ENCODE measurements at places on chromosomes 11 and 22.

DNA sequence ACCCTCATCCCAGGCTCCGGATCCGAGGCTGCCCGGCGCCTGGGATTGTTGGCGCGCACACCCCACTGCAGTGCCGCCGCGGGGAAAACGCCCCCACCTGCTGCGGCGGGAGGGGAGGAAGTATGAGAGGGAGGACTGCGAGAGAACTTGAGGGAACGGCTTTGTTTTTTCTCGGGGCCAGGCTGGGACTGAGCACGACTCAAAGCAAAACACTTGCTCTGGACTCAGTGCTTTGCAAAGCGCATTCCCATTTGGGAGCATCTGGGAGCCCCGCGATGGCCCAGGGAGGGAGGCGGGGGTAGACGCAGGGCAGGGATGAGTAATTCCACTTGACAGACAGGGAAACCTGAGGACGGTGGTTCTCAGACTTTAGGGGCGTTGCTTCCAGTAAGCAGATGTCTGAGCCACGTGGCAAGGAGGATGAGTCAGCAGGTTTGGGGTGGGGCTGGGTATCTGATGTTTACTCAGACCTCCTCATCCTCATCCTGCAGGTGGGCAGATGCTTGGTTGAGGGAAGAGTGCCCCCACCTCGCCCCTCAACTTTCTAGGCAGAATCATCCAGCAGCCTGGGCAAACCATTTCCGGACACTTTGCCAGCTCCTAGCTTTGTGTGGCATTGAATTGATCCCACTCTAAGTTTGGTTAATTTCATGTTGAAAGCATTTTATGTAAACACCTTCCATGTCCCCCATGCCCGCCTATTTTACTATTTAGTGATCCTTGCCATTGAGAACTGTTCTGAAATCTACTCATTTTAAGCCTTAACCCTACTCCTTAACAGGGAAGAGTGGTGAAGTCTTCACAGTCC is 1.5 kb downstream of the MIAT start:
- peak; percentile 68 for DNase-seq

- DNase-seq = no peak
These were observed 6.6 kb downstream of the ARRB1 start for GRCh38 chr11:75344761-75345454.

- DNase-seq = peak; percentile 7
These were observed 6.7 kb upstream of the GDPD5 start for GRCh38 chr11:75532200-75533048.

- DNase-seq = no peak
These were observed 8.4 kb downstream of the LRRC10B start for GRCh38 chr11:61516675-61517572.

- no peak for DNase-seq
These were observed 199.3 kb downstream of the PGR start for GRCh38 chr11:100930185-100930778.

DNA sequence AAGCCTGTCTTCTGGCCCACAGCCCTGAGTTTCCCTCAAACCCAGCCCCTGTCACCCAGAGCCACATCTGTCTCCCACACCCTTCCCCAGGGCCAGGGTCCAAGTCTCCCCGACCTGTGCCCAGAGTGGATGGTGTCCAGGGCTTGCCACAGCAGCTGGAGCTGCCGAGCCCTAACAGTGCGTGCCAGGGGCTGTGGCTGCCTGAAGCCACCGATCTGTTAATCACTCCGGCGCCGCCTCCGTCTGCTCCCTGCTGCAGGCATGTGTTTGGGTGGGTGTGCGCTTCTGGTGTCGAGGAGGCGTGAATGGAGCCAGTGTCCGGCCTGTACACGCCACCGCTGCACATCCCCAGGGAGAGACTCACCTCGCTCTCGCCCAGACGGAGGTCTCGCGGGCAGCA is 26.1 kb downstream of the SHISAL1 start:
- DNase-seq = no peak

GRCh38 chr11:18533365-18533764 is 6.6 kb upstream of the TSG101 start:
- no peak for DNase-seq

GRCh38 chr11:102476812-102477211 is 24.2 kb upstream of the TMEM123 start:
- DNase-seq = peak; percentile 58

GRCh38 chr22:23034621-23035556 is 35.4 kb upstream of the GNAZ start:
- no peak for DNase-seq

GRCh38 chr22:41471568-41471967 is 2.7 kb downstream of the ACO2 start:
- DNase-seq = no peak

DNA sequence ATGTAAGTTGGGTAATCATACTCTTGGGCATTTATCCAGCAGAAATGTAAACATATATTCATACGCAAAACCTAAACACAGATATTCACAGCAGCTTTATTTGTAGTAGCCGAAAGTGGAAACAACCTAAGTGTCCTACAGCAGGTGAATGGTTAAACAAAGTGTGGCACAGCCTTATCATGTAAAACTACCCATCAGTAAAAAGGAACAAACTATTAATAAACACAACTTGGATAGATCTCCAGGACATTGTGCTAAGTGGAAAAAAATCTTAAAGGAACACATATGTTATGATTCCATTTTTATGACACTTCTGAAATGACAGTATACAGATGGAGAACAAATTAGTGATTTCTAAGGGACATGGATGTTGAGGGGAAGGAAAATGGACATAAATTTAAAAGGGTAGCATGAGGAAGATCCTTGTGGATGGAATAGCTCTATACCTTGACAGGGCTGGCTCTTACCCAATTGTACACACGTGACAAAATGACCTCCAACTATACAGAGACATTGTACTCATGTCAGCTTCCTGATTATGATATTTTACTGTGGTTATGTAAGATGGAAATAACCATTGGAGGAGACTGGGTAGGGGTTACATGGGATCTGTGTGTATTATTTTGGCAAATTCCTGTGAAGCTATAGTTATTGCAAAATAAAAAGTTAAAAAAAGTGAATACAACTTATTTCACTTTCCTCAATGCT is 15.4 kb downstream of the ANO5 start:
- no peak for DNase-seq

- DNase-seq = no peak
These were observed 25.7 kb upstream of the DDX10 start for GRCh38 chr11:108639146-108639545.

GRCh38 chr11:27291954-27292636 is 70.9 kb downstream of the CCDC34 start:
- DNase-seq = no peak

DNA sequence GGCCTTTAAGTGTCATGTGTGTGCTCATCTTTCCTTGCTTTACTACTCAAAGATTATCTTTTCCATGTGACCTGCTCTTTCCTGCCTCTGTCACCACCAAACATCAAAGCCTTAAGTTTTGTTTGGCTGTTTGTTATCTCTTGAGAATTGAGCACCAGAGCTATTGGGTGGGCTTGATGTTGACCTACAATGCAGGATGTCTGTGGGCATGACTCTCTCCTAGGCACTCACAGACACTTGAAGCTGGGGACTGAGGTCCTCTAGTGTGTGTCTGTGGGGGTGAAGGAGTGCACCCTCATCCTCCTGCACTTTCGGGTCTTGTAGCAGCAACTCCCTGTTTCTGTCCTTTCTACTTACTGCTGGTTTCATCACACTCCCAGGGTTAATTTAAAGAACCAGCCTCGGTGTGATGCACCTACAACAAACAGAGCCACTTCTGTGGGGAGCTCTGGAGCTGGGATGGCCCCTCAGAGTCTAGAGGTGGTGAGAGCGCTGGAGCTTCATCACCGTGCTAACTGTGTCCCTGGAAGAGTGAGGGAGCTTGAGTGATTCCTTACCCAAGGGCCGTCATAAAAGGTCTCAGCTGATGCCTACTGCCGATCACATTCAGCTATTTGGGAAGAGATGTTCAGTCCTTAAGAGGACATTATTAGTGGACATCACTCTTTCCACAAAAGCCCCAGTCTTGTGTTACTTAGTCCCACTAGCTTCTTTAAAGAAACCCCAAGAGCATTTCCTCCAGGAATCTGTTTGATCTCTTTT is 56.3 kb downstream of the LRRC74B start:
- no peak for DNase-seq

GRCh38 chr11:120539667-120540369 is 28.3 kb downstream of the GRIK4 start:
- no peak for DNase-seq

- DNase-seq = no peak
These were observed 178.2 kb upstream of the ZC3H12C start for GRCh38 chr11:109914809-109915653.

DNA sequence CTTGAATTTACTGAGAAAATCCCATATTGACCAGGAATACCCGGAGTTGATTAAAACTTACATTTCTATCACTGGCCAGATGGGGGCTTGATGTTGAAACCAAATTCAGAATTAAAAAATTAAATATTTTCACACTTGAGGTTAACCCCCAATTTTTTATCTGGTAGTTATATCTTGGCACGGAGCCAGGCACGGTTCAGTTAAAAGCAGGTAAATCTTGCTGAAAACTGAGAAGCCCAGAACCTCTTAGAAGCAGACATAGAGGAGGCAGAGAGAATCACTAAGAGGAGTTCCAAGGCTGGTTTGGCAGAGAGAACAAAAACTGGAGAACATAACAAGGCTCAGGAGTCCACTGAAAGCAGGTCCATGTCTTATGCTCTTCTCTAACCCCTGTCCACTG is 77.7 kb downstream of the USP35 start:
- DNase-seq = no peak

GRCh38 chr11:99020352-99021225 is at the start of gene CNTN5:
CNTN5 (plus strand) TSS chr11:99020949.
- no peak for DNase-seq

GRCh38 chr22:43183496-43184277 is 3.2 kb downstream of the TTLL12 start:
- no peak for DNase-seq

- DNase-seq = no peak
These were observed 1.8 kb upstream of the ANKK1 start for GRCh38 chr11:113385749-113386148.

GRCh38 chr11:60344146-60344545 is 17.1 kb downstream of the MS4A6E start:
- no peak for DNase-seq

DNA sequence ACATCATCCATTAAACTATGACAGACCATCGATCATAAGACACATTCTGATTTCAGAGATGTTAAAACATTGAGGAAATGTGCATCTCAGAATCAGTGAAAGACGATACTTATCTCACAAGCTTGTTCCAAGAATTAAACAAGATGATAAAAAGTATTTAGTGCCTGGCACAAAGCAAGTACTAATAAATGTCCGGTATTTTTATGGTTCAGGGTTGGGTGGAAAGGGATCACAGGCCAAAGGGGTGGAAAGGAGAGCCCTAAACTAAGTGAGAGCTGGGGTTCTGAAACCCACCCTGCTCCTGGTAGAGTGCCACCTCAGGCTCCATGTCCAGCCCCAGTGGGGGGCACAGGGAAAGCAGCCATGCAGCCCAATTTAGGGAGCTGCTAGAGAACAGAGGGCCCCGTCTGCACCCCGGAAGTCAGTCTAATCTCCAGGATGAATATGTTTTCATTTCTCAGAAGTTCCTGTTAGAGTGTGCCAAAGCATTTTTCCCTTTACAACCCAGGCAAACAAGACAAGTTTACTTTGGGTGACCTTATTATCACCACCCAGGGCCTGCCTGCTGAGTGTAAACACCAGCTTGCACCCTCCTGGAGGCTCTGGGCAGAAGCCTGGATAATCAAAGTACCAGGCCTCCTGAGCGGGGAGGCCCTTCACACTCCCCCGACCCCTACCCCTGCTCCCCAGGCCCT is 3.8 kb upstream of the CREB3L1 start:
- DNase-seq = no peak

DNA sequence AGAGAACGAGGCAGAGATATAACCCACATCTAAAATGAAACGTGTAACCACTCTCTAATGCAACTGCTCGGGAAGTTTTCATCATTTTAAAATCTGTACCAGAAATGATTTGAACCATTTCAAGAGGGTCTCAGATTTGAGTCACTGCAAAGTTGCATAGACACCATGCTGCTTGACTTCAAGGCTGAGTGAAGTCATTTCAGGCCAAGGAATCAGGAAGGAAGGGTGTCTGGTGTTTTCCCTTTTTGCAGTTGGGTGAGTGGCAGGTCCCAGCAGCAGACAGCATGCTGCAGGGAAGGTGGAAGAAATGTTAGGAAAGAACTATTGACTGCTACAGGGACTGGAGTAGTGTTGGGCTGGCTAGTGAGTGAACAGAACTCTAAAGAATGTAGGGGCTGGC is 16.5 kb downstream of the TANGO2 start:
- DNase-seq = no peak

GRCh38 chr22:44271732-44272400 is 40.9 kb downstream of the SHISAL1 start:
- DNase-seq = no peak

GRCh38 chr22:37643225-37643847 is 3.9 kb downstream of the SH3BP1 start:
- DNase-seq = no peak

GRCh38 chr11:130071211-130071712 is 1.6 kb downstream of the APLP2 start:
- DNase-seq = no peak

DNA sequence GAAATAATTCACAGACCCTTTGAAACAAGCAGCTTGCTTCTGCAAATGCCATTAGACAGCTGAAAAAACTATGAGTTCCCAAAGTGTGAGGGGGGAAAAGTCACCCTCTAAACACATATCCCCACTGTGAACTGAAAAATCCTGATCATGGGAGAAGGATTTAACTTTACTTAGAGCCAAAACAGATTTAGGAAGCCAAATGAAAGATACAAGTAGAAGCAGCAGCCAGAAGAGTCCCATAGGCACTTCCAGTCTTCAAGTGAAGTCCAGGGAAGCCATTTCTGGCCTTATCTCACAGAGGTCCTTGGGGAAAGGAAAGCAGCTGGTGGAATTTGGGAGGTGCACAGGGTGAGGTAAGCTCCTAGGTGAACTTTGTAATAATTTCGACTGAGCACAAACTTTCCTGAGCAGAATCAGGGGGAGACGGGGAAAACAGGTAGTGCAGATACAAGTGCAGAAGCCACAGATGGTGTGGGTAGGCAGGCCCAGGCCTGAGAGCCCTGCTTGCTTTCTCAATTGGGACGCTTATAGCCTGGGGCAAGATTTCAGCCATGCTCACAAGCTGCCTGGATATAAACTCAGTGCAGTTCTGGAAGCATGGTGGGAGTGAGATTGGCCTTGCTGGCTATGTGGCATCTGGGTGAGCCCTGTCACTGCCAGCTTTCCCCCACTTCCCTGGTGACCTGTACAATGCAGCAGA is 44.8 kb downstream of the GAS2 start:
- DNase-seq = no peak

GRCh38 chr11:62451241-62451621 is 32.4 kb downstream of the SCGB1A1 start:
- no peak for DNase-seq

GRCh38 chr11:57161351-57161750 is 20.4 kb upstream of the LRRC55 start:
- no peak for DNase-seq

Measured in NCI-H1436 treated with DMSO at 0.1 percent for 48 hours (cell line).